Hematopoietic multipotent progenitor cell treated with erythropoietin and hydrocortisone succinate and interleukin-3 and kit ligand, for 6 days (in vitro differentiated cells): ENCODE measurements at places on chromosomes 1 and 21.

- no peak for DNase-seq
Observed at GRCh38 chr1:210298936-210299335, 29.8 kb upstream of the HHAT start.

DNA sequence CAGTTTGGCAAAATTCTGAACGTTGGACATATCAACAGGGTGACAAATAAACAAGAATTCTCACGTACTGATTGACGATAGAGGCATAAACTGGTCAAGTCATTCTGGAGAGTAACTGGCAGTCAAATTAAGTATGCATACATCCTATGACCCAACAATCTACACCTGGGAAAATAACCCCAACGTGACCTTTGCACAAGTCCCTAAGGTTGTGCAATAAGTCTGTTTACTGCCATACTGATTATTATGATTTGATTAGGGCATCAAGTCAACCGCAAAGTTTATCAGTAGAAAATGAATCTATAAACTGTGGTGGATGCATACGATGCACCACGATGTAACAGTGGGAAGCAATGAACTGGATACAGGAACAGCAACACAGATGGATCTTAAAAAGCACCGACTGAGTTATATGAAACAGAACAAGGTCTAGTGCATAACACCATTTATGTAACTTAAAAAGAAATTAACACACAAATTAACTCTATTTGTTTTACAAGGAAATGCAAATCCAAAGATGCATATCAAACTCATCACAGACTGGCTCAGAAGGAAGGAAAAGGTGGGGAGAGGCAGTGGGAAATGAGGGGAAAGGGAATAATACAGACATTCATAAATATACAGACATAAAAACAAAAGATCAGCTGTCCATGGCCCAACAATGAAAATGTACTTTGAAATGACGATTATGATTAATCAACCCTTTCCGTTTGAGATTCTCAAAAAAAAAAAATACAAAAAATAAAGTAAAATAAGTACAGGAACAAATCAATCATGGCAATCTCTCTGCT lies 41.0 kb upstream of the SEC16B start:
- DNase-seq, result no peak

DNA sequence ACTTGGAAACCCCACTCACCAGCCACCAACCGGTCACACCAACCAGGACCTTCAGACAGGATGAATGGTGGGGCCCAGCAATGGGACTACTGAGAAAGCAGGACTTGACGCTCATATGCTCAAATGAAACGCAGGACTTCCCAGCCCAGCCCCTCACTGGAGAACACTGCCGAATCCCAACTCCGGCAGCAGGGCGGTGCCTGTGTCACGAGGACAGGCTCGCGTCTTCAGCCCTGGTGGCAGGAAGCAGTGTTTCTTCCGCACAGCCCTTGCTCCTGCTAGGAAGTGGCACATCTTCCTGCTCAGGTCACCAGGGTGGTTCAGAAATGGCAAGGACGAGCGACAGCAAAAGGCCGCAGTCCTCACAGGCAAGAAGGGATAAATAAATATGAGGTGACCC lies 38.9 kb downstream of the CD58 start:
- no peak for DNase-seq

DNA sequence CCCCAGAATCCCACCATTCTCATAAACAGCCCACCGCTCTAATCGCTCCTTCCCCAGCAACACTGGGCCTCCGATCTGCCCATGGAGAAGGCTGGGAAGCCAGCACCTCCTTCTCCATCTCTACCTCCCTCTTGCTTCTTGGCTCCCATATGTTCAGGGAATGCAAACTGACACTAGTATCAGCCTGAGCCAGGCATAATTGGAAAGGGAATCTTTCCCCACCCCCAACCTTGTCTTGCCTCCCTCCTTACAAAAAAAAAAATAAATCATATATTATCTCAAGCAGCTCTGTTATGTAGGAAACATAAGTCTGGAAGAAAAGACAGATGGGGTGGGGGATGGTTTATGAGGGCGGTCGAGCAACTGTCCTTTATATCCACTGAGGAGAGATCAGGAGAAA lies 127.2 kb downstream of the NAV1 start:
- no peak for DNase-seq

DNA sequence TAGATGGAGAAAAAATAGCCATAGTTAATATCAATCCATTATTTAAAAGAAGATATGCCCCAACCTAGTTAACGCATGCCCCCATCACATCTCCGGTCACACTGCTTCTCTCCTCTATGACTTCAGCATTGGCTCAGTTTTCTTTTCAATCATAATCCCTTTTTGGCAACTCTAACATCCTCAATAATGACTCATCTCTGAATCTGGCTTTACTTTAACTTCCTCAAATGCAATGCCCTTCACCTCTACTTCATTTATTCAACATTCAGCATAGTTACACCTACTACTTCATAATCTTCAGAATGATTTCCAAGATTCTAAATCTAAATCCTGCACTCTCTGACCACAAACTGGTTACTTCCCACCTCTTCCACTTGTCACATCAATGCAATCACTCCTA lies 417.3 kb downstream of the USH2A start:
- no peak for DNase-seq

DNA sequence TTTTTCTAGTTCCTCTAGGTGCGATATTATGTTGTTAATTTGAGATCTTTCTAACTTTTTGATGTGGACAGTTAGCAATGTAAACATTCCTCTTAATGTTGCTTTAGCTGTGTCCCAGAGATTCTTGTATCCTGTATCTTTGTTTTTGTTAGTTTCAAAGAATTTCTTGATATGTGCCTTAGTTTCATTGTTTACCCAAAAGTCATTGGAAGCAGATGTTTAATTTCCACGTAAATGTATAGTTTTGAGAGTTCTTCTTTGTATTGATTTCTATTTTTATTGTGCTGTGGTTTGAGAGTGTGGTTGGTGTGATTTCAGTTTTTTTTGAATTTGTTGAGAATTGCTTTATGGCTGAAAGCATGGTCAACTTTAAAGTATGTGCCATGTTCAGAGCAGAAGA lies 319.4 kb downstream of the PTBP2 start:
- DNase-seq, result no peak

DNA sequence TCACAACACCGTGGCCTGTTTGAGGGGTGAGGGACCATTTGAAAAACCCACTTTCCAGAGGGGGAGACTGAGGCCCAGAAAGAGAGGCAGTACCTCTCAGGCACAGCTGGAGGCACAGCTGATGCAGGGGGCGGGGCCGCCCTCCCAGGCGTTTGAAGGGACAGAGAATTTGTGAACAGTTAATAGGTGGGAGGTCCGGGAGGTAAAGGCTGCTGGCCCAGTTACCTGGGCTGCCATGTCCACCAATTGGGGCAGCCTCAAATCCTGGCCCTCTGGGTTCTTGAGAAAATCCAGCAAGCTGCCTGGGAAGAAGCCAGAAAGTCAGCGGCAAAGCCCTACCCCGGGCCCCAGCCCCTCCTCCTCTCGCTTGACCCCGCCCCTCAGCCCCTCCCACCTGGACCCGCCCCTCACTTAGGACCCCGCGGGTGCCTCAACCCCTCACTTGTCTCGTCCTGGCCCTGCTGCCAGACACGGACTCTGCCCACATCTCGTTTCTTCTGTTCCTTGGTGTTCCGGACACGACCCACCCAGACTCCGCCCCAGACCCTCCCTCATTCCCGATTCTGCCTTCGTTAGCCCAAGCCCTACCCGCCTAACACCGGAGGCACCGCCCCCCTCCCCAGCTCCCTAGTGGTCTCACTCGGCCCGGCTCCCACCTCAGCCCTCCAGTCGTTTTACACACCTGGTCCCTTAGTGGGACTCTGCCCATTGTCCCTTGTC lies 10.8 kb upstream of the AHDC1 start:
- DNase-seq, result no peak

DNA sequence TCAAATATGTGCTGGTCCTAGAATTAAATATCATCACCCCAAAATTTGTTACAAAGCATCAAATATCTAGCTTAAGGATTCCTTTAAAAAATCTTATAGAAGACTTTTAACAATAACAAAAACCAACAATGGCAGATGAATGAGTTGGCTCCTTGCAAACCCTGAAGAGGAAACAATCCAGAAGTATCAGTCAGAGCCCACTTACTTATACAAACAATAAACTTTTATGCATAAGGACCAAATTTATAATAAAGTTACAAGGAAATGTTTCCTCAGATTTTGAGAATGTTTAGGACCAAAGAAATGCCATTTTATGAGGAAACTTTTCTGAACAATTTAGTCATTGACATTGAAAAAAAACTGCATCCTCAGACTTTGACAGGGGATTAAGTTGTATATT lies 52.7 kb downstream of the LPAR3 start:
- DNase-seq, result no peak

GRCh38 chr1:35215346-35215745 lies 22.4 kb upstream of the SFPQ start:
- no peak for DNase-seq
